ENCODE measurements at places on chromosomes 4 and X.
A peak's percentile ranks its signal among the peaks of the same experiment; 100 is the strongest.

GRCh38 chr4:7224001-7224400 lies 31.7 kb downstream of the SORCS2 start:
- no peak for DNase-seq

GRCh38 chr4:1855333-1856070 lies 454 bp downstream of the LETM1 start:
- no peak for DNase-seq

DNA sequence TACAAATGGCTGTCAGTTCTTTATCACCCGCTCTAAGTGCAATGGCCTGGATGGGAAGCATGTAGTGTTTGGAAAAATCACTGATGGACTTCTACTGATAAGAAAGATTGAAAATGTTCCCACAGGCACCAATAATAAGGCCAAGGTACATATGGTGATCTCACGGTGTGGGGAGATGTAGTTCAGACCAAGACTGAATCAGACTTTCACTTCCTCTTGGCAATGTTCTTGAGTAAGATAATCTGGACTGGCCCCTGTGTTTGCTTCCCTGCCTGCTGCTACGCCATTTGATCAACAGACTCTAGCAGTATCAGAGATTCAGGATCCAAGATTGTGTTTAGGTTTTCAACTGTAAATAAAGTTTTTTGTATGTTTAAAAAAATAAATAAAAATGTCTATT lies 682.2 kb upstream of the AMOT start:
- DNase-seq: no peak

- DNase-seq: peak; percentile 42
These were observed 122.2 kb downstream of the SHROOM4 start for GRCh38 chrX:50691820-50692219.

DNA sequence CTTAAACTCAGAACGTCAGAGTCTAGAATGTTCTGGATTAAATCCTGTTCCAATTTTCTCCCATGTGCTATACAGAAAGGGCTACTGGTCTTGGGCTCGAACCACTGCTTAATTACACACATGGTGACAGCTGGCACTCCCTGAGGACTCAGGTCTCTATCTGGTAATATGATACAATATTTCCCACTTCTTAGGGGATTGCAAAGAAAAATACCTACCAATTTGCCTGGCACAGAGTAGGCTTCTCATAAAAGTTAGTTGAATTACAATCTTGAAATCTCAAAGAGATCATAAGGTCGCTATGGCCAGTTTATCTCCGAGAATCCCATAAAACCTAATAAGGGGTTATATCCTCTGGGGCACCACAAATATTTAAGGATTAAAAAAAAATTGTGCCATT lies 8.6 kb downstream of the GPM6B start:
- DNase-seq: no peak

- no peak for DNase-seq
These were observed 122.4 kb downstream of the C4orf33 start for GRCh38 chr4:129218360-129218759.

- DNase-seq: no peak
These were observed 30.6 kb downstream of the SUPT20HL2 start for GRCh38 chrX:24283127-24283794.

DNA sequence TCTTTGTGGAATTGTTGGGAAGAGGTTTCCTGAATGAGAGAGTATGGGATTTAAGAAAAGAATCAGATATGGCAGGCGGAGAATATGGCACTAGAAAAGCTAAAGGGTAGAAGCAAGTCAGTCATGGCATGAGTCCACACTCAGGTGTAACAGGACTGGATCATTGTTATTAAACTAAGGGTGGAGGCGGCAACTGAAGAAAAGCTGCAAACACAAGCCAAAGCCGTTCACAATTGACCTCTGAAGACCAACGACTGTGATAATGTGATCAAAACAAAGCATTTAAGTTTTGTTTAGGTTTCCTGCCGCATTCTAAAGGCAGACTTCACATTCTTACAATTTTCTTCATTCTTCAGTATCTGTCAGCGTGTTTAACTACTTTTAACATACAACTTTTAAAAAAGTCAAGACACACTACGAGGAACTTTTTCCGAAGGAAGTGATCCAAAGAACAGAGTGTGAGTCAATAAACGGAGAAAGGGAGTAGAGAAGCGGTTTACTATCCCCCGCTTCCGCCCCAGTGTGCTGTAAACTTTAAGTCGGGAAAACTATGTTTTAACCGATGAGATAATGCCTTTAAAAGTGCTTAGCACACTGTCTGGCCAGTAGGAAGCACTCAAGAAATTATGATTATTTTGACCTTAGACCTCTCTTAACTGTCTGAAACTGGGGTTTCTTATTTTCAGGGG lies 909 bp upstream of the SLAIN2 start:
- no peak for DNase-seq

DNA sequence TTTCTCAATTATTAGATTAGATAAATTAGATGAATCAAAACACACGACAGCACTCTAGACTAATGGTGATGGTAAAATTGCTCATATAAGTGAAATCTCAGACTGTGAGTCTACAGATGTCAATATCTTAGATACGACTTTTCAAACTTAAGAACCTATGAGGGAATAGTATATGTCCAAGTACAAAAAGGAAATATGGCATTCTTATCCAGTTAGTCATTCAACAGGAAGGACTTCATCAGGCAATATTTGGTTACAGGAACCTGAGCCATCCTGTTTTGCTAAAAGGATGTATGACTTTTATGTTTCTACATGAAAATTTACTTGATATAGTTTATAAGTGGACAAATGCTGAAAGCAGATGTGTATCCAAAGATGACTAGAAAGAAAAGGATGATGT lies 107.0 kb downstream of the CT47B1 start:
- no peak for DNase-seq

GRCh38 chr4:45346816-45347435 lies 620.6 kb upstream of the GNPDA2 start:
- no peak for DNase-seq

DNA sequence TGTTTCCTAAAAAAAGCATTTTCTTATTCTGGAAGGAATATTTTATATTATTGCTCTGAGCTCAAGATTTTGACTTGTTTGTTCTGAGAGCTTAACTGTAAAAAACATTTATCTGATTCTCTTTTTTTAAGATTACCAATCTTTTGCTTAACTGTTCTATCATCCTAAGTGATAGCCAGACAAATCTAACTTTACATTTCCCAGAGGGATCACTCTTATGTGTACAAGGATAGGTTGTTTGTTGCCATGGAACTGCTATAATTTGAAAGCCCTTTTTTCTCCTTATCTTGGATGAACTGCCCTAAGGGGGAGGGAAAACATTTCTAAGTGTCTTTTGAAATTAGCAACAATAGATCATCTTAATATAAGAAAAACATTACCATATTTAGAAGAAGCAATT lies 494.7 kb downstream of the TRAM1L1 start:
- no peak for DNase-seq

DNA sequence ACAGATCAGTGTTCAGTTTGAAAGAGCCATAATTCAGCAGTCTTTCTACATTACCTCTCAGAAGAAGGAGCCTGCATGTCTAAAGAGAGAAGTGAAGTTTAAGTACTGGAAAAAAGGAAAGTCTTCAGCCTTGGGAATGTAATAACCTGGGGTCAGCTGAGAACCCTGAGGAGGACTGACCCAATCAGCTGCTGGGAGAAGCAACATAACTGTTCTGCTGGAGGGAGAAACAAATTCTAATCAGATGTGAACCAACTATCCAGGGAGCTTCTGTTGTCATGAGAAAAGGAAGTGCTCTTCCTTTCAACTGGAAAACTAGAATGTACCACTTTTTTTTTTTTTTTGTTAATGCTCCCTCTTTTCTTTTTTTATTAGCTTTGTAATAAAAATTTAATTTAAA lies 64.5 kb upstream of the PDE5A start:
- DNase-seq: no peak

GRCh38 chrX:57929373-57929772 lies 19.1 kb upstream of the ZXDA start:
- peak; percentile 13 for DNase-seq

DNA sequence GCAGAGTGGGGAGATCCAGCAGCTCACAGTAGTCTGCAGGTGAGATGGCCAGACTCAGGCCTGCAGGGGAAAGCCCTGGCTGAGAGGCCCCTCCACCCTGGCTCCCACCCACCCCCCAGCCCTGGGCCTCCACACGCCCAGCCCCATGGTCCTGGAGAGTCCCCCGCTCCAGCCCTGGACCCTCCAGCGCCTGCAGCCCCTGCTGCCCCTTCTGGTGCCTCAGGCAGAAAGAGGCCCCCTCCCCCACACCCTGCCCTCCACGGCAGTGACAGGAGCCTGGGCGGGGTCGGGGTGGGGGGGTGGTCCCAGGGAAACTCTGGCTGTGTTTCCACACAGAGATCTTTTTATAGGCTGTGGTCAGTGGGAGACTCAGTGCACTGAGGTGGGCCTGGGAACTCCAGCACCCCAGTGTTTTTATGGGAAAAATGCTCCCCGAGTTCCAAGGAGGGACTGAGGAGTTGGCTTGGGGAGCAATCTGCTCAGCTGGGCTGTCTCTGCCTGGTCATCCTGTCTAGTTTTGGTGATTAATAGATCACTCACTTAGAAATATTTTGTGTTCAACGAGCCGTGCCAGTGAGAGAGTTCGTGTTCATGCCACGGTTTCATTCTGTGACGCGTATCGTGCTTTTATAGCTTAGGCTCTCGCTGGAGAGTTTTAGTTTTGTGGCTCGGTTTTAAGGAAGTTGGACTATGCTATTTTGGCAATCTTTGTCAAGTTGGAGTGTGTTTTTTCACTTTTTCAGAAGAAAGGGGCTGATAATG lies 53.1 kb upstream of the HGFAC start:
- DNase-seq: no peak

GRCh38 chrX:9682456-9682855 lies 83.2 kb downstream of the GPR143 start:
- DNase-seq: no peak

DNA sequence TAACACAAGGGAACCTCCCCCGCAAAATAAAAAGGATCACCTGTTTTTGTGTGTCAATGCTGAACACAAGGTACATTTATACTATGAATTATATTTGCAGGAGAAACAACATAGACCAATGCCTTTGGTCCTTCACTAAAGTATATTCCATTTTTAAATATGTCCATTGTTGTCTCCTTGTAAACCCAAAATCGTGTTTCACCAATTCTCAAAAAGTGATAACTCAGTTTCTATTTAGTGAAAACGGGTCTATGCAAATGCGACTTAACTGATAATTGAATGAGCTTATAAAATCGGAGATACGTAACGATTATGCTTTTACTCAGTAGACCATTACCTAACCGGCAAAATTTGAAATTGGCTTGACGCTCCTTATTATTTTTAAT lies 2.1 kb downstream of the BRWD3 start:
- no peak for DNase-seq

GRCh38 chr4:155712846-155713245 lies 46.0 kb upstream of the GUCY1B1 start:
- no peak for DNase-seq

GRCh38 chrX:45743906-45744625 lies 543.4 kb upstream of the DIPK2B start:
- no peak for DNase-seq

DNA sequence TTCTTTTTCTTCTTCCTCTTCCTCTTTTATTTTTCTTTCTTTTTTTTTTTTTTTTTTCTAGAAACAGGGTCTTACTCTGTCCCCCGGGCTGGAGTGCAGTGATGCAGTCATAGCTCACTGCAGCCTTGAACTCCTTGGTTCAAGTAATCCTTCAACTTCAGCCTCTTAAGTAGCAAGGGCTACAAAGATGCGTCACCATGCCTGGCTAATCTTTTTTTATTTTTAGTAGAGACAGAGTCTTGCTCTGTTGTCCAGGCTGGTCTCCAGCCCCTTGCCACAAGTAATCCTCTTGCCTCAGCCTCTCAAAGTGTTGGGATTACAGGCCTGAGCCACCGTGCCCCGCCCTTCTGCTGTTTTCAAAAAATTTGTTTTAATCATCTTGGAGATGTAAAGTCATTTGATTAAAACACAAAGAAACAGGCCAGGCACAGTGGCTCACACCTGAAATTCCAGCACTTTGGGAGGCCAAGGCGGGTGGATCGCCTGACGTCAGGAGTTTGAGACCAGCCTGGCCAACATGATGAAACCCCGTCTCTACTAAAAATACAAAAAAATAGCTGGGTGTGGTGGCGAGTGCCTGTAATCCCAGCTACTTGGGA lies 28.1 kb downstream of the SYNPO2 start:
- DNase-seq: no peak

DNA sequence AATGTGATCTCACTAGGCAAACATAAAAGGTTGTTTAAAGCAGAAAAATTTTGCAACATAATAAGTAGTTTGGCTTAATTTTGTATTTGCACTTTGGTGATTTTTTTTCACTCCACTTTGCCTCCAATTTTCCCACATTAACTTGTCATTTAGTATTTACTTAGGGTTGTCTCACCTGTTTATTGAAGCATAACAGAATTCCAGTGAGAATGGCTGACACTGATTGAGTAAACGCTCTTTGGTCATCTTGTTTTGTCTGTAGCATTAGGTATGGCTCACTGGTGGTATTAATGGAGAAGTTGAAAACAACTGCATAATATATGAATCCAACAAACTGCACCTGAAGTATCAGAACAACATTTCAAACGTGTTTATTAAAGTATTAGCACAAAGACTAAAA lies 799.5 kb upstream of the ADGRL3 start:
- DNase-seq: no peak

GRCh38 chr4:24473309-24473721 lies 111.0 kb downstream of the DHX15 start:
- DNase-seq: no peak

DNA sequence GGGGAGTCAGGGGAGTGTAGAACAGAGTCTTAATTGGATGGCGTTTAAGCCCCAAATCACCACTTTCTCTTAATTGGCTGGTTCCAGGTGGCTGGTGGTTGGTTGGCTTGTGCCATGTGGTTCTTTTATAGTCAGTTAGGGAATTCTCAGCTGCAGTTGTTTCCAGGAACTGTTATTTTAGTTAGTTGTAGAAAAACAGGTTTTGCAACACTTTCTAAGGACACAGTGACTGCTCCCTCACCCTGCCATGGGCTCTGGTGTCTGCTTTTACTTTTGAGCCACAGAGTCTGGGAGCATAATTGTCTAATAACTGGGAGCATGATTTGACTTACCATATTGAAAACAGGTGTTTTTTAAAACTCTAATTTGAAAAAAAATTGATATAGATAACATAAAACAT lies 75.8 kb upstream of the PCDH18 start:
- no peak for DNase-seq

- DNase-seq: no peak
These were observed 3.3 kb upstream of the SPON2 start for GRCh38 chr4:1175635-1176229.

GRCh38 chr4:128353791-128354190 lies 66.2 kb upstream of the PGRMC2 start:
- no peak for DNase-seq

GRCh38 chr4:43132010-43132582 lies 239.6 kb downstream of the GRXCR1 start:
- peak; percentile 21 for DNase-seq

DNA sequence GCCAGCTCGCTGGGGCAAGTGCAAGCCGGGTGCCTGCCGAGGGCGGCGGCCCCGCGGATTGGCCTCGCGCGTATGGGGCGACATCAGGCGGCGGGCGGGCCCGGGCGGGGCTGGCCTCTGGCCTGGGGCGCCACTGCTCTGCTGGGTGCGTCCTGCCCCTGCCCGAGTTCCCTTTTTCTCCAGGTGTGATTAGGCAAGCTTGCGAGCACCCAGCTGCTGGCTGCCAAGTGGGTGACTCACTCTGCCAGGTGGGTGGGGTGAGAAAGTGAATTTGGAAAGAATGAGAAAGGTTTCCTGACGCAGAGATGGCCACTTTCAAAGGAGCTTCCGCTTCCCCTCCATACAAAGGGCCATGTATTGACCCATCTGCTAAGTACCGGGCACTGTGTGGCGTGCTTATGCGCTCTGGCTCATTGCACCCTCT lies 32.5 kb downstream of the FGFBP1 start:
- DNase-seq: no peak

Data from COLO829 (cell line).